ENCODE measurements at places on chromosomes 2 and 18. TPM values are rescaled to one million over a fixed set of nuclear protein-coding genes. Genes with fewer than 3 reads are reported as not detected.

The FLACC1 gene
- total RNA-seq, result not detected

The TUBA3E gene
- total RNA-seq, result not detected

The ARHGEF33 gene
- 0.09 TPM for total RNA-seq

The SULT1C2 gene
- 0.29 TPM for total RNA-seq

The ARHGAP28 gene
- total RNA-seq, result 20.4 TPM

The UCN gene
- total RNA-seq, result 4.1 TPM

The VWA3B gene
- total RNA-seq, result not detected

The CXCR4 gene
- 4.3 TPM for total RNA-seq

The ALPP gene
- total RNA-seq, result 0.84 TPM

The OTOS gene
- total RNA-seq, result not detected

The DUSP11 gene
- total RNA-seq, result 43.7 TPM

The KLHL30 gene
- 6.3 TPM for total RNA-seq

The TMEM17 gene
- 3.7 TPM for total RNA-seq

The ZNF236 gene
- total RNA-seq, result 15.1 TPM
